ENCODE measurements at places on chromosomes 11 and 22. TPM values are rescaled to one million over a fixed set of nuclear protein-coding genes. Genes with fewer than 3 reads are reported as not detected.

THY1 gene
- polyA plus RNA-seq = 1,657 TPM

MUC2 gene
- polyA plus RNA-seq = not detected

KRTAP5-3 gene
- polyA plus RNA-seq = not detected

SLC37A4 gene
- polyA plus RNA-seq = 14.3 TPM

TSPAN18 gene
- 0.85 TPM for polyA plus RNA-seq

SLC35F2 gene
- 4.9 TPM for polyA plus RNA-seq

KCNE3 gene
- polyA plus RNA-seq = 0.05 TPM

GDPD4 gene
- polyA plus RNA-seq = not detected

ZBTB16 gene
- polyA plus RNA-seq = not detected

KCNK4 gene
- not detected for polyA plus RNA-seq

All from IMR-90 (cell line).